ENCODE measurements at places on chromosomes 4 and X.

GRCh38 chrX:28278726-28279125 is 297.5 kb upstream of the DCAF8L1 start:
- no peak for DNase-seq

GRCh38 chr4:85496126-85496849 is 21.3 kb downstream of the ARHGAP24 start:
- no peak for DNase-seq

GRCh38 chrX:96244955-96245354 is 439.7 kb upstream of the DIAPH2 start:
- no peak for DNase-seq

- peak; percentile 69 for DNase-seq
Observed at GRCh38 chr4:2402048-2402842, 16.2 kb downstream of the ZFYVE28 start.

GRCh38 chr4:31349907-31350306 is 629.7 kb downstream of the PCDH7 start:
- no peak for DNase-seq

DNA sequence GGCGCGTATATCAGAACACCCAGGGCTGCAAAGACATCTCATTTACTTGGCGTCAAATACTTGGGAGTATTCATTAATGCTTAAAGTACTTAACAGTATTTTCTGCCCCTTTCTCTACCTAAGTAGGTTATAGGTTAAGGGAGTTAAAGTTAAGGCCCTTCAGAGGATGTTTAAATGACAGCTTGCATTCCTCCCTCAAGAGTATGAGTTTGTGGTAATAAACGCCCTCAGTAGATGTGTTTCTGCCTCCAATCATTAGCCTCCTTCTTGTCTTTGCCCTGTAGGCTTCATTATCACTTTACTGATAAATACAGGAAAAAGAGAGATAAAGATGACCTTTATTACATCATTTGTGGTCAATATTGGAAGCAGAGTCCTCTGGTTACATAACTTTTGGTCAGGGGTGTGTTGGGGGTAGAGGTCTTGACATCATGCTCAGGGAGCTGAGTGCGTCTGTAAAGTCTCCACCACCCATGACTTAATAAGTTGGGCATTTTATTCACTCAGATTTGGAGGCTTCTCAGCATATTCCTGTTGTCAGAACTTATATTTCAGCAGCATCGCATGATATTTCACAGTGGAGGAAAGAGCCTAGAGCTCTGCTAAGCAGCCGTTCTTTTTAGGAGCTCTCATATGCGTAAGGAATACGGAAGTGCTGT is 145.9 kb downstream of the CPE start:
- DNase-seq = no peak
